ENCODE measurements at places on chromosomes 5 and 9.

- no peak for DNase-seq
Observed at GRCh38 chr5:115179394-115180164, 9.9 kb upstream of the TRIM36 start.

- DNase-seq, result peak; percentile 34
Observed at GRCh38 chr5:80755626-80756025, 100.8 kb upstream of the DHFR start.

GRCh38 chr9:70106571-70106970 is 62.9 kb downstream of the MAMDC2 start:
- DNase-seq, result no peak

- DNase-seq, result no peak
Observed at GRCh38 chr5:17425385-17426070, 72.5 kb upstream of the TAF11L2 start.

GRCh38 chr5:33894566-33894965 is 2.8 kb upstream of the ADAMTS12 start:
- no peak for DNase-seq

- DNase-seq, result no peak
Observed at GRCh38 chr5:173557123-173557903, 59.1 kb downstream of the BOD1 start.

DNA sequence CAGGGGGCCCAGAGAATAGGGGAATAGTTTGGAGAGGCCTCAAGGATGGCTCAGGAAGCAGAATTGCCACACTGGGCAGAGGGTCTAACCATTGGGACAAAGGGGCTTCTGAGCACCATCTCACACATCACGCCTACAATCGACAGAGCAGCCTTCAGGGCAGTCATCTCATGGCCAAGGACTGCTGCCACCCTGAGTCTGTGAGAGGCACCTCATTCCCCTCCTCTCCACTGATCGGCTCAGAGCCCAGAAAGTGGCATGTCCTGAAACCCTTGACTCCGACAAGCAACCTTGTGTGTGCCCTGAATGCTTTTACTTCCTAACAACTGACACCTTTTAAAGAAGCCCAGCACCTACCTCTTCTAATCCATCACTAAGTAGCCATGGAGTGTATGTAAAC is 128.9 kb upstream of the PTPN3 start:
- no peak for DNase-seq

- DNase-seq, result no peak
Observed at GRCh38 chr9:91298311-91298710, 63.4 kb downstream of the AUH start.

- no peak for DNase-seq
Observed at GRCh38 chr9:31321256-31321655, 1063.2 kb upstream of the ACO1 start.

DNA sequence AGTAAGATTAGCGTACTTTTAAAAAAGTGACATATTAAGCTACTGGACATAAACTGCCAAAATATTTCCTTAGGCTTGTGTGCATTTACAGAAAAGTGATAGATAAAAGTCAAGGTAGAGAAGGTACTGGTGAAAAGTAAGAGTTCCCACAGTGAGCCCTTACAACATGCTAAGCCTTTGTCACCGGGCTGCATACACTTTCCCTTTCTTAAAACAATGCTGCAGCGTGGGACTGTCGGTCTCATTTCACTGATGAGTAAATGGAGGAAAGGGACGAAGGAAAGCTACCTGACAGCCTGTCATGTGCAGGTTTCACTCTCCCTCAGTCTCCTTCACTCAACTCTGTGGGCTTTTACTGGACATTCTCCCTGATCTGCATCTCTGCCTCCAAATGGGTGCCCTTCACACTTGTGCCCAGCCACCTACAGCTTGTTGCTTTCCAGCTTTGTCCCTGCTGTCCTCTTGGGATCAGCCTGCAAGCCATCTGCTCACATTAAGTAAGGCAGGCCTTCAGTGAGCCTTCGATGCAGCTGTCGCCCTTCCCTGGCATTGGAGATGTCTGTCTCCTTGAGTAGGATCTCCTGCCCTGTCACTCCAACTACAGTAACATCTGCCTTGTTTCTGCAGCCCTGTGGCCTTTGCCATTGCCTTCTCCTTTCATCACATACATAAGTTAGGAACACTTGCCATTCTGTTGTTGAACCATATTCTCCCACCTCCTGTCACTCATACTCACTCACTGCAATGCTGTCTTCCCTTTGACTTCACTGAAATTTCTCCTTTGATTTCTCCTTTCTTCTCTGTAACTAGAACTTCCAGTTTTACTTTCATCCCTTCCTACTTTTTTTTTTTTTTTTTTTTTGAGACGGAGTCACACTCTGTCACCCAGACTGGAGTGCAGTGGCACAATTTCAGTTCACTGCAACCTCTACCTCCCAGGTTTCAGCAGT is 9.3 kb upstream of the ROPN1L start:
- no peak for DNase-seq

- no peak for DNase-seq
Observed at GRCh38 chr5:78659714-78660113, 11.1 kb upstream of the LHFPL2 start.

- DNase-seq, result no peak
Observed at GRCh38 chr5:173094012-173094661, 38.0 kb downstream of the CREBRF start.

DNA sequence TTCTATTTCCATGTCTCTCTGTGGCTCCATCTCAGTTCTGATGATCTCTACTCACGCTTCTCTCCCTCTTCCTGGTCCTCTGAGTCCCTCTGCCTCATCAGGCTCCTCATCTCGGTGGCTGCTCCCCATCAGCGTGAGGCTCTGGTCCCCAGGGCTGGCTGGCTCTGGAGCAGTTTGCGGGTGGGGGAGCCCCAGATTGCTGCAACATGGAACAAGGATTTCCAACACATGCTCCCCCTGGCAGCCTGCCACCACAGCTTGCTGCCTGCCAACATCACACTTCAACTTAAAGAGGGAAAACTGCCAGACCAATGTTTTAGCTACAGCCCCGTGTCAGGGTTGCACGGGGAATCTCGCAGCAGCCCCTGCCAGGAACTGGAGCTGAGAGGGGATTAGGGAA is 77.2 kb upstream of the NEK6 start:
- DNase-seq, result no peak

- no peak for DNase-seq
Observed at GRCh38 chr5:104018299-104018698, 455.7 kb upstream of the NUDT12 start.

DNA sequence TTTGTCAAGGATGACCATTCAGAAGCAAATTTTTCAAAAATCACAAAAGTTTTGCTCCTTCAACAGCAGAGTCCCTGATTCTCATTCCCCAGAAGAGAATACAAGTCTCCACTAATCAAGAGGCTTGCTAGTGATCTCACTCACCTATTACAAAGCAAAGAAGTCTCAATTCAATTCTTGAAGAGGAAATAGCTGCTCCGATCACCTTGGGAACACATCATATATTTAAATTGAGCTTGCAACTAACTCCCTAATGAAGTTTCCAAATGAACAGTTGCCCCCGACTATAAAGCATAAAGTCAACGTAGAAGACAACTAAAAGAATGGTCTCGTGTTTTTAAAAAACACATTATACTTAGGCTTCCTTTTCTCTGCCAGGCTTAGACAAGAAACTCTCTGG is 1.6 kb downstream of the LIFR start:
- DNase-seq, result no peak

DNA sequence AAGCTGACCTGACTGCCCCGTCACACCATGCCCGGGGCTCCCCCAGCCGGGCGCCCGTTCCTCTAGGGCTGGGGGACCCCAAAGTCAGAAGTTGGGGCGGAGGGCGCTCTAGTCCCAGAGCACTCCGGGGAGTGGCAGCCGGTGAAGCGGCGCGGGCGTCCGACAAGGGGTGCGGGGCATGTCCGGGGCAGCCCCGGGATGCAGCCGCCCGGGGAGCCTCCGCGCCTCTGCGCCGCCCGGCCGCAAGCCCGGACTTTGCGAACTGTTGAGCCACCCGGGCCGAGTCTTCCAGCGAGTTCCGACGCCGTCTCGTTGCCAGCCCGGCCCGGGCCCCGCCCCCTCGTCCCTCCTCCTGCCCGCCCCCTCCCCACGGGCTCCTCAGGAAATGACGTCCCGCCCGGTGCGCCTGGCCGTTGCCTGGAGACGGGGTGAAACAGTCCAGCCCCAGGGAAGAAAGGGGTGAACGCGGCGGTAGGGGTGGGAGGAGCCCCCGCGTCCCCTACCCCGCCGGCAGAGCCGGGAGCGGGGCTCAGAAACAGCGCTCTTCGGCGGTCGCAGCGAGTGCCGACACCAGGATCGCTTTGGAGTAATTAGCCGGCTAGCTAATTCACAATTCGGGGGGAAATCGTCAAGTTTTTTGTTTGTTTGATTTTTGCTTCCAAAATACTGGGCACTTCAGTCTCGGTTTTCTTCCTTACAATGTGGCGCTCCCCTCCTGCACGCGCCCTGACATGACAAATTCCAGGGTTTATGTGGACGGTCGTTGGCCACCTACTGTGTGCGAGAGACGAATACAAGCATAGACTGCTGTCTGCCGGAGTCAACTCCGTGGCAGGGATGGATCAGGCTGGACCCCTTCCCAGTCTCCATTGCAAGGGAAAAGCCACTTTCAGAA is at the start of gene WHRN:
TSS of gene WHRN (minus strand) at position 287 of the 895 bp plus-strand sequence. CDS start 672 bp downstream, outside the sequence.
- DNase-seq, result peak; percentile 93

DNA sequence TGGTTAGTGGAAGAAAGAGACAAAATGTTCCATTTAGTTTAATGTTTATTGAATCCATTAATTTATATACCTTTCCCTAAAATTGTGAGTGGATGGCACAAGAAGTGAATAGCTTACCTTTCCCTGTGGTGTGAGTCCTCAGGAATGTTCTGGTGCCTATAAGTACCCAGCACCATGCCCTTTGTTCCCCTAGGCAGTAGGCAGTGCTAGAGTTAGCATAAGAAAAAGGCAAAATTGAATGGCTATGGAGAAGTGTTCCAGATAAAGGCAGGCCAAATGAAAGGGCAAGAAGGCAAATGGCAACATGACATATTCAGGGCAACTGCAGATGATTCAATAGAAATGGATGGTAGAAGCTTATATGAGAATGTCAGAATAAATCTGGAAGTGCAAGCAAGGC is 370.8 kb upstream of the PTGER4 start:
- DNase-seq, result no peak

DNA sequence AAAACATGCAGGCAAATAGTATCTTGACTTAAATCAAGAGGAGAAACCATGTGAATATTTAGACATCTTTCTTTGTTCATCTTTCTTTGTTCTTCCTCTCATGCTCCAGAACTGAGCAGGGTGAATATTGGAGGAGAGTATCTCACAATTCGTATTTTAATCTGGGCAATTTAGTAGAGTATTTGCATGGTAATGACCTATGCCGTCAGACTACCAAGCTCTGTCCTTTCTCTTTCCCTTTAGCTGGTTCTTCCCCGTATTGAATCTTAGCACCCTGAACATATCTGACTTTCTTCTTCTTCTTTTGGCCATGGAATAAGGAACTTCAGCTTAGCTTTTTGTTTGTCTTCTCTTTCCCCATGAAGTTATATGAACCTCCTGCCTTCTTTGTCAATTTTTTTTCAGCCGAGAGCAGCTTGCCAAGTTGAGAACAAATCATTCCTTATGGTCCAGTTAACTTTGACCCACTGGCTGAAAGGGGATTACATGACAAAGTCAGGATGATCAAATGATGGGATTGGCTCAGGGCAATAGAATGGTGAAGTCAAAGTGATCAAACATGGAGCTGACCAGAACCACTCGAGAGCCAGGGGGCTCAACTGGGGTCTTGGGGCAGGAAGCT is 95.8 kb downstream of the DAPK1 start:
- no peak for DNase-seq

DNA sequence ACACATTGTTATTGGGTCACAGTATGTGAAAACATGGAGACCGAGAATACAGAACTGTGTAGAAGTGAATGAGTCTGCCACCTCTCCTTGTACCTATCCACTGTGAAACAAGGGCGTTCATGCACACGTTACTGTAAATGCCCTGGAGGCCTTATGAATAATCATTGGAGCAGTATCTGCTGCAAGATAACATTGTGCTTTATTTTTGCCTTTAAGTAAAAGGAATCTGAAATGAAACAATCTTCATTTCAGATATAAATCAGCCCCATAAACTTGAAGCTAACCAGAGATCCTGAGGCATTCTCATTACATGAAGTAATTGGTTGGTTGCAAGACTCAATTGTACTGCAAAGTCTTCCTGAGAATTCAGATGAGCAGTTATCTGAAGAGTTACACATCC is 419.6 kb downstream of the KDM4C start:
- no peak for DNase-seq

- no peak for DNase-seq
Observed at GRCh38 chr9:135663451-135663770, 302 bp downstream of the LCN9 start.

DNA sequence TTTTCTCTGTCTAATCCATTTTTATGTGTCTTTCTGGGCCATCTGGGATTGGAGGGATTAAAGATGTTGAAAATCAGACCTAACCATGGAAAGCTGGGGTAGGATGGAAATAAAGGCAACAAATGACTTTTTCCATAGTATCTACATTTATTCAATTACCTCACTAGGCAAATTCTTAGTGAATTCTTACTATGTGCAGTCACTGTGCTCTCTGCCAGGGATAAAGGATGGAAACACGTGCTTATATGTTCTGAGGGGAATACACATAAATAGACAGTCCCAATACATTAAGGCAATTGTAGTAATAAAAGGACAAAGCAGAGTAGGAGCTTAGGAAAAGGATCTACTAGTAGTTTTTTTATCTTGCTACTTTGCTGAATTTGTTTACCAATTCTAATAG is 214.2 kb downstream of the PRR16 start:
- DNase-seq, result no peak

DNA sequence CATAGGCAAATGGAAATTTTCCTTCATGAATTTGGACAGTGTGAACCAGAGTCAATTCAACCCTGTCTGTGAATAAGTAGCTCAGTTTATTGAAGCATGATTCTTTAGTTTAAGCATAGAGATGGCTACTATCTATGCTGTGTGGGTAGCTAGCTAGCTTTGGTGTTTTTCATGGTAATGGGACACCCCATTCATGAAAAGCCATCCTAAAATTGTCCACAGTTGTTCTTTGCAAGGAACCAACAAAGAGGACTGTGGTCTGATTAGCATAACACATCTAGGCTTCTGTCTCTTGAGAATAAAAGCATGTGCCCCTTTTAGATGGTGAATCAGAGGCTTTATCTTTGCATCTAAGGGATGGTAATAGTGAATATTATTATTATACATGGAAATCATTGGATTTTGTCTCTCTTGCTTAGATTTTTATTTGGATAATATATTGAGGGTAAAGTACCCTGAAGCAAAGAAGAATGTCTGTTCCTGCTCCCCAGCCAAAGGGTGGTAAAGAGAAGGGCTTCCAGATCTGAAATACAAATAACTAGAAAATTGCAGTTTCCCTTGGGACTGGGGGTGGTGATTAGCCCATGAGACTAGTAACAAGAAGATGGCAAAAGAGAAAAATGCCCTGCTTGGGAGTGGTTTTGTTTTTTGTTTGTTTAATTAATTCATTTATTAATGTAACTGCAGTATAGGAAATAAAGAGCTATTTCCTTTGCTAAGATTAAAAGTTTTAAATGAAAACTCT is 624.2 kb upstream of the ZNF608 start:
- DNase-seq, result no peak

DNA sequence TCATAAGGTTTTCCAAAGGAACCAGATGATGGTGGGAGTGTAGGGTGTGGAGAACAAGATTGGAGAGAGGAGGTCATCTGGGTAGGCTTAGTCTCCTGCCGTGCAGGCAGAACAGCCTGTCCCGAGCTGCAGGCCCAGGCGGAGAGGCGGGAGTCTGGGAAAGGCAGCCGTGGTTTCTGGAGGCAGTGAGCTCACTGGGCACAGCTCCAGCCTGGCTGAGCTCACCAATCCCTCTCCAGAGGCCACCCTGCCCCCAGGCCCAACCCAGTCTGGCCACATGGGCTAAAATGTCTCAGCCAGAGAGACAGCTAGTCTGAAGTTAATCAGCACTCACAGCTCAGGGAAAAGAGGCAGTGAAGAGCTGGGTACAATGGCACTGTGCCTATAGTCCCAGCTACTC is 12.3 kb downstream of the P4HA2 start:
- no peak for DNase-seq
